Left lung (tissue), 14 donors: ENCODE measurements at places on chromosomes 2 and 18. TPM values are rescaled to one million over a fixed set of nuclear protein-coding genes. Genes with fewer than 3 reads are reported as not detected.

C2orf80 gene
- not detected for total RNA-seq

DNA sequence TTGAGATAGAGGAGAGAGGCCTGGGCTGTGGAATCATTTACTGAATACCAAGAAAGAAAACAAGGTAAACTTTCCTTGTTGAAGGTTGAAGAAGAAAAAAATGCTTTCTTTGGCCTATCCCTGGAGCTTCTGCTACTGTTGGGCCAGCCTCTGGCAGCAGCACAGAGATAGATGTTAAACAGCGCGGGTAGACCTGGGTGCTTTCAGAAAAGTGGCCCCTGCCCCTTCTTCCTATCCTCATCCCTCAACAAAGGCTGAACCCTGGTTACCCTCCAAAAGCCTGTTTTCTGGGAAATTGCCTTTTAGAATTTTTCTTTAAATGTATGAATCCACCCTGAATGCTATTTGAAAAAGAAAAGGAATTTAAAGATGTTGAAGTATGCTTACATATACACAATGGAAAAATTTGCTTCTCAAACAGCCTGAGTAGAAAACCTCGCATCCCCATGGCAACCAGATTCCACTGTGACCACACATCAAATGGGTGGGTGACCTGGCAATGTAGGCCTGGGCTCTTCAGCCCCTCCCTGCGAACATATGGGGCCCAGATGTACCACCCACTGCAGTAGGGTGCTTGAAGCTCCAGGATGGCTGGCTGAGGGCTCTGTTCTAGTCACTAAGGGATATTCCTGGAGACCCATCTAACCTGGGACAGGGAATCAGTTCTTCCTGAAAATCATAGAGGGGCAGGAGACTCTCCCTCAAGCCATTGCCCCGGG, 23.4 kb upstream of the CHRNA1 start:
- DNase-seq = peak; percentile 87

MSTN gene
- total RNA-seq = 0.12 TPM

DNA sequence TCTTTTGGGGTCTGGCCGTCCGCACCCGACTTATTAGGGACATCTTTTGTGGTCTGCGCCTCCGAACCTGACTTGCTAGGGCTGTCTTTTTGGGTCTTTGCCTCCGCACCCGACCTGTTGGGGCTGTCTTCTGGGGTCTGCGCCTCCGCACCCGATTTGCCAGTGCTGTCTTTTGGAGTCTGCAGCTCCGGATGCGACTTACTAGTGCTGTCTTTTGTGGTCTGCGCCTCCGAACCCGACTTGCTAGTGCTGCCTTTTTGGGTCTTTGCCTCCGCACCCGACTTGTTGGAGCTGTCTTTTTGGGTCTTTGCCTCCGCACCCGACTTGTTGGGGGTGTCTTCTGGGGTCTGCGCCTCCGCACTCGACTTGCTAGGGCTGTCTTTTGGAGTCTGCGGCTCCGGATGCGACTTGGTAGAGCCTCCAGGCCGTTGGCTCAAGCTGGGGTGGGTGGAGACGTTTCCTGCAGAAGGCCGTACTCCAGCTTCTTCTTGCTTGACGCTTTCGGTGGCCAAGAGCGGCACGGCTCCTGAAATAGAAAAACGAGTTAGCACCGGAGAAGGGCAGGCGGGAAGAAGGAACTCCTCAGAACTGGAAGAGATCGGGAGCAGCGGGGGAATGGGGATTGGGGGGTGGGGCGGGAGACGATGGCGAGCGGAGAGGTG, 498 bp downstream of the TGOLN2 start:
- DNase-seq = peak; percentile 43
